Right kidney (tissue), 9 donors: ENCODE measurements at places on chromosomes 5 and 9.

- DNase-seq: no peak
Measured at GRCh38 chr9:88399966-88400365, 11.7 kb downstream of the SPIN1 start.

DNA sequence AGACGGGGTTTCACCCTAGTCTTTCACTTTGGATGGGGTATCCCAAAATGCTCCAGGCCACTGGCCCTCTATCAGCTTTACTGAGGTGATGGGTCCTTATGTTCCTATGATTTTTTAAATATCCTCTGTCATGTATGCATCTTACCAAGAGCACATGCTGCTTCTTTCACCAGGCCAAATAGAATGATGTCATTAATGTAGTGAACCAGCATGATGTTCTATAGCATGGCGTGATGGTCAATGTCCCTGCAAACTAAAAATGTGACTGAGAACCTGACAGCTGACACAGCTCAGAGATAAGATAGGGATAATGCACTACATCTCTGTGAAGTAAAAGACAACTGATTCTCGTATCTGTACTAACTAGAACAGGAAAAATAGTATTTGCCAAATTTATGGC, 103.6 kb downstream of the SLC1A3 start:
- no peak for DNase-seq

- DNase-seq: no peak
Measured at GRCh38 chr5:169114466-169115065, 186.4 kb downstream of the SLIT3 start.

- no peak for DNase-seq
Measured at GRCh38 chr9:26415528-26415927, 477.1 kb downstream of the CAAP1 start.

GRCh38 chr5:129746876-129747275, 1.0 kb upstream of the MINAR2 start:
- no peak for DNase-seq

DNA sequence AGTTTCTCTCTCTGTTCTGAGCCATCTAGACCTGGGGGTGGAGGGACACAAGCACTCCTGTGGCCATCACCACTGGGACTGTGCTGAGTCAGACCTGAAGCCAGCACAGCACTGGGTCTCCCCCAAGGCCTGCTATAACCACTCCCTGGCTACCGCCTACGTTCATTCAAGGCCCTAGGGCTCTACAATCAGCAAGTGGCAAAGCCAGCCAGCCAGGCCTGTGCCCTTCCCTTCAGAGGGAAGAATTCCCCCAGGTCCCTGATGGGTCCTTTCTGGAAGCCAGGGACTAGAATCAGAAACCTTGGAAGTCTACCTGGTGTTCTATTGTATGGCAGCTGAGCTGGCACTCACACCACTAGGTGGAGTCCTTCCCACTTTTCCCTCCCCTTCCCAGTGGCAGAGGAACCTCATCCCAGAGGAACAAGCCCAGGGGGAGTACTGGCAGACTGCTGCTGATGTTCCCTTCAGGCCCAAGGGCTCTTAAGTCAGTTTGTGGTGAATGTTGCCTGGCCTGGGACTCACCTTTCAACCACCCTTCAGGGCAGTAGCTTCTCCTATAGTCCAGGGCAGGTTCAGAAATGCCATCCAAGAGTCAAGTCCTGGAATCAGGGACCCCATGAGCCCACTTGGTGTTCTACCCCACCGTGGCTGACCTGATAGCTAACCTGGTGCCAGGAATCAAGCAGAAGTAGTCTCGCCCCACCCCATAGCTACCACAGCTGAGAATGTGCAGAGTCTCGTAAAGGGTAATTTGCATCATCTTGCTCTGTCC, 20.0 kb downstream of the JMY start:
- DNase-seq: no peak

DNA sequence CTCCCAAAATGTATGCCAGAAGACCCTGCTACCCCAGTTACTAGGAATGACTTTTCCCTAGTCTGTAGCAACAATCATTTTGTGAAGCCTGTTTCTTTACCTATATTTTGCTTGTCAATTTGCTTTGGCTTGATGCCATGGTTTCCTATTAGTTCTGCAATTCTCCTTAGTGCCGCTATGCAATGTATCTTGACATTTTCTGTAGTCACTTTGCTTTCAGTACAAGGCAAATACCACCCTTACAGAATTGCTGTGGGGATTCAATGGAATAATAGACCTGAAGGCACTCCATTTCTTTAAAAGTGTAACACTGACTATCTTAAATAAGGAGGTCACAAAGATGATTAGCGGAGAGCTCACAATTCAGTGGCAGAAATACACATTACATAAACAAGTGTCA, 291.1 kb downstream of the NR2F1-AS1 start:
- no peak for DNase-seq

DNA sequence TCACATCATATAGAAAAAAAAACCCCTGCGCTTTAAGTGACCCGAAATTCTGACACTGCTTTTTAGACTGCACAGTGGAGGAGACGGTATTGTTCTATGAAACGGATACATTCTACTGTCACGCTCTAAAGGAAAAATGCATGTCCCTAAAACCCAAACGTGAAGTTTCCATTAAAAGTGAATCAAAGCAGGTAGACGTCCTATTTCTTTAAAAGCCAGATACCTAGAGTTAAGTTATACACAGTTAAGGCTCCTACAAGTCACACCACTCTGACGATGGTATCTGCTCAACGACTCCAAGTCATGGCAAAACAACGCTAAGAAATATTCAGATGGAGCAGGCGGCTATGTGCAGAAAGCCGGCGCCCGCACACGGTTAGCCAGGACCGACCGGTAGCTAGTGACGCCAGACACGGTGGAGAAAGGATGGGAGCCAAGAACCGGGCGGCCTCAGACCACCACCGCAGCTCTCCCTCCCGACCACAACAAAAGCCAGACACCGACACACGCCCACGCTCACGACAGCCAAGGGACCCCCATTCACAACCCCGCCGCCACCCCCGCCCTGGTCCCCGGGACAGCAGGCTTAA, 734 bp downstream of the SKP1 start:
- no peak for DNase-seq

DNA sequence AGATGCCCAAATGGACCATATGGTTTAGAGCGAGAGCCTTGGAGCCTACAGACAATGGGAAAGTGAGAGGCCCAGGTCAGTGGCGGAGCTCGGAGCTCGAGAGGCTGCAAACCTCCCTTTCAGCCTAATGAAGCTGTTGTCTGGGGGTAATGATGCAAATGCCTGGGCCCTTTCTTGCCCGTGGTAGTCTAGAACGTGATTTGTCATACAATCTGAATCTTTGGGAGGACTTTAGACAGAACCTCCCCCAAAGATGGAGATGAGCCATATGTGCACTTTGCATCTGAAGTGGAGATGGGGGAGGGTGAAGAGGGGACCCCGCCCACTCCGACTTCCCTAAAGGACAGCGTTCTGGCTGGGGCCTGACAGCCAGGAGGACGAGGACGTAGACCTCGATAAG, 10.3 kb upstream of the NEUROG1 start:
- DNase-seq: no peak

GRCh38 chr9:122058709-122059108, 34.4 kb downstream of the TTLL11 start:
- DNase-seq: no peak

GRCh38 chr9:123776708-123777537, 153.0 kb downstream of the DENND1A start:
- no peak for DNase-seq

DNA sequence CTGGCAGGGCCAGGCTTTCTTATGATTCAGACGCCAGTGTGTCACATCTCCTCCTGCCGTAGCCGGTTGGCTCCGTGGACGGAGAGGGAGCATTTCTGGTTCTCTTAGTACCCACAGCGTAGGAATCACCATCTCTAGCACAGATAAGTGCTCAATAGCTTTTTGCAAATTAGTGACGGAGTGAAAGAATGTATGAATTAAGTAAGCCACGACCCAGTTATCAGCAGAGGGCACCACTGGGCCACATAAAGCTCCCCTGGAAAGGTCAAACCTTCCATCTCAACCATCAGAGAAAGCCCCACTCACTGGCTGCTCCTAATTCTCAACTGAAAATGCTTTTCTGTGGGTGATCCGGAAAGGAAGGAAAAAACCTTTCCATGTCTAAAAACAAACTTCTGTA, 317.0 kb upstream of the ADCY2 start:
- DNase-seq: no peak

- no peak for DNase-seq
Measured at GRCh38 chr9:116643691-116644090, 43.4 kb upstream of the TRIM32 start.

DNA sequence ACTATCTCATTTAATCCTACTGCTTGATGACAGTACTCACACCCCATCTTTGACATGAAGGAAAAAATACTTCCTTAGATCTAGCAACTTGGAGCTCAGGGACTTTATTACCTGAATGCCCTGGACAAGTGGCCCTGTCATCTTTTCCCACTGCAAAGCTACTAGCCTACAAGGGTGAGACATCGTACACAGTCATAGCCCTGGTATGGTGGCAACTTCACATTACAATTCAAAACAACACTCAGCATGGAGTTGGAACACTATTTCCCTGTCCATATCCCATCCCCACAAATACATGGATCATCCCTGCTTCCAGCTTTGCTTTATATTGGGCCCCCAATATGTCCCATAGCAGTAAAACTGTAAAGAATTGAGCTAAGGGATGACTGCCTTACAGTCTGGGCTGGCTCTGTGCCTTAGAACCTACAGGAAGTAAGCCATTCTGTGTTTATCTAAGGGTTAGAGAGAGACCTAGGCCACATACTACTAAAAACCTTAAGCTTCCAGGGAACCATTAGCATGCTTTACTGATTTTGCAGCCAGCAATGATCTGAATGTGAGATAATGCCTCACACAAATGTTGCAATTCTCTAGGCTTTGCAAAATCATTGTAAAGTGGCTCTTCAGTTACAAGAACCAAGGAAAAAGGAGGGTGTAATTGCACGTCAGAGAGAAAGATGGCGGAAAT, 55.9 kb downstream of the OTULIN start:
- no peak for DNase-seq

DNA sequence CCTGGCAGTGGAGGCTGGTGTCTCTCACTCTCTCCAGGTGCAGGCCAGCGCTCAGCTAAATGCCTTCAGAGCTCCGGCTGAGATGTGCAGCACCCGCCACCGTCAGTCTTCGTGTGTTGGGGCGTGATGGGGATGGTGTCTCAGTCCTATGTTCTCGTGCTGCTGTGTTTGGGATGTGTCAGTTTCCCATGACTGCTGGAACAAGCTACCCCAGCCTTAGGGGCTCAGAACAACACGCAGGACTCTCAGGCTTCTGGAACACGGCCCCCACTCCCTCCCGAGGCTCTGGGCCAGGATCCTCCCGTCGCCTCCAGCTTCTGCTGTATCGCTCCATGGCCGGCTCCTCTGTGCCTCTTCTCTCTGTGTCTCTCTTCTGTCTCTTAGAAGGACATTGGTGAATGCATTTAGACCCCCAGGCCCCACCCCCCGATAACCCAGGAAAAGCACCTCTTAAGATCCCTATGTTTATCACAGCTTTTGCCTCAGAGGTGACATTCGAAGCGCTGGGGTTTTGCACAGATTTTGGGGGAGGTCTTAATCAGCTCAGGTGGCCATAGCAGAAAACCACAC, 9.6 kb upstream of the CEP72 start:
- DNase-seq: no peak

- no peak for DNase-seq
Measured at GRCh38 chr9:38172586-38172985, 103.6 kb upstream of the SHB start.

- no peak for DNase-seq
Measured at GRCh38 chr5:55580042-55580441, 45.3 kb upstream of the PLPP1 start.

DNA sequence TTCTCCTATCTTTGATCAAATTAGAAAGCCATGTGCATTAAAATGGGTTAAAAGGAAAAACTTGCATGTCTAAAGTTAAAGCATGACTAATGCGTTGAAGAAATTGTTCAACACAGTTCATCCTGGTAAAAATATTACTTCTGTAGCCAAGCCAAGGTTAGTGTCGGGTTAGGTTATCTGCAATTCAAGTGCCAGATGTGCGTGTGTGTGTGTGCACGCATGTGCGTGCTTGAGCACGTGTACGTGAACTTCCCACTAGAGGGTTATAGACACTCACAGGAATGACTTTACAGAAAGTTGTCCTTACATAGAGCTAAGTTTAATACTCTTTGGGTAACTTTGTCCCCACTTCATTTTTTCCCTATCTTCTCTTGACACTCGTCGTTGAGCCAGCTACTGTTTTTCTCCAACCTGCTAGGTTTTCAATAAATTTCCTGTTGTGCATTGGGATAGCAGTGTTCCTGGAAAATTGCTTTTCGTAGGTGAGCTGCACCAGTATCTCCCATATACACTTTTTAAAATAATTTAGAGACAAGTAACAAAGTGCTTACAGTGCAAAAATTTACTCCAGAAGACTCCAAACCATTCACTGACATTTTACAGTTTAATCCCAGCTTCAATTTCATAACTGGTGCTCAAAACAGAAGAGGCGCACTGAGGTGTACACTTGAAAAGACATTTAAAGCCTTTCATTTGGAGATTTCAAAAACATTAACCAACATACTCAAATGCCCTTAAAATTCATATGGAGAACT, 353.8 kb downstream of the NFIB start:
- DNase-seq: no peak

DNA sequence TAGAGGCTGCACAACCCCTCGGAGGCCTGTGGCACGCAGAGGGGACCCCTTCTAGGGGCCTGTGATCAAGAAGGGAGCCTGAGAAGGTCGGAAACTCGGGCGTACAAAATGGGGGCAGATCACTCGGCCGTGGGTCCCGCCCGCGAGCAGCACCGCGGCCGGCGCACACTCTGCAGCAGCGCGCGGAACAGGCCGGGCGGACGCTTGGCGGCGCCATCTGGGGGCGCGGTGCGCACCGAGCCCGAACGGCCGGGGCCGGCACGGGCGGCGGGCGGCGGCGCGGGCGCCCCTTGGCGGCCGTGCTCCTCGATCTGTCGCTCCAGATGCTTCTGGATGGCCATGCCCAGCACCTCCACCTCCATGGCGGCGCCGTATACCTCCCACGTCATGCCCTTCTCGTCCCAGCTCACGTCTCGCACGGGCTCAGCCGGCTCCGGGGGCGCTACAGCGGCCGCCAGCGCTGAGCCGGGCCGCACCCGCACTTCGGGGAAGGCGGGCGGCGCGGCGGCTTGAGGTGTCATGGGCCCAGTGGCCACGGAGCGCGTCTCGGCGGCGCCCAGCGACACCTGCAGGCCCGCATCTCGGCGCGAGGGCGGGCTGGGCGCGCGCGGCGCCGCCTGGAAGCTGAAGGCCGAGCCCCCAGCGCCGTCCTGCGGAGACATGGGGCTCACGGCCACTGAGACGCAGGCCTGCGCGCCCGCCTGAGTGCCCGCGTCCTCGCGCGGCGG, 13.1 kb downstream of the GPRIN1 start:
- DNase-seq: peak; percentile 86

- no peak for DNase-seq
Measured at GRCh38 chr5:42668254-42668653, 88.4 kb upstream of the CCDC152 start.

- no peak for DNase-seq
Measured at GRCh38 chr5:85132269-85132668, 747.6 kb upstream of the EDIL3 start.

GRCh38 chr9:133593587-133594253, 15.5 kb downstream of the FAM163B start:
- no peak for DNase-seq

- peak; percentile 51 for DNase-seq
Measured at GRCh38 chr5:175658299-175659145, 651 bp downstream of the HRH2 start.

- no peak for DNase-seq
Measured at GRCh38 chr9:115891929-115892328, 261.7 kb upstream of the PAPPA start.

- DNase-seq: no peak
Measured at GRCh38 chr5:4383102-4383501, 757.0 kb upstream of the ADAMTS16 start.
